ENCODE measurements at places on chromosomes 1 and 21.

DNA sequence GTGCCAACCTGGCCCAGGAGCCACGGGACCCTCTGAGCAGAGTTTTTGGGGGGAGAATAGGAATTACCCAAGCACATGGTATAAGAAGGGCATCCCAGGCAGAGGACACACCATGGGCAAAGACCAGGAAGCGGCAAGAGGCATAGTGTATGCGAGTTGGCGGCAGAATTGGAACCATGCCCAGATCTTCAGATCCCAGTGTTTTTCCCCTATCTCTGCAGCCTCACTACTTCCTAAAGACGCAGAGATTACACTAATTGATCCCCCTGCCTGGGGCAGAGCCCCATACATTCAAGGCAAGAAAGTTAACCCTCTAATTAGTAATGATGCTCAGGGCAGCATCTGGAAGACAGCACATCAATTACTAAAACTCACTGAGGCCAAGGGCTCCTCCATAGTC is 48.2 kb downstream of the SYT2 start:
- no peak for DNase-seq

- DNase-seq = no peak
Observed at GRCh38 chr1:16925635-16926490, 4.1 kb downstream of the CROCC start.

GRCh38 chr1:154075746-154076145 is 79.1 kb downstream of the NUP210L start:
- no peak for DNase-seq

- DNase-seq = peak; percentile 83
Observed at GRCh38 chr1:15836772-15837669, 10.5 kb upstream of the SPEN start.

DNA sequence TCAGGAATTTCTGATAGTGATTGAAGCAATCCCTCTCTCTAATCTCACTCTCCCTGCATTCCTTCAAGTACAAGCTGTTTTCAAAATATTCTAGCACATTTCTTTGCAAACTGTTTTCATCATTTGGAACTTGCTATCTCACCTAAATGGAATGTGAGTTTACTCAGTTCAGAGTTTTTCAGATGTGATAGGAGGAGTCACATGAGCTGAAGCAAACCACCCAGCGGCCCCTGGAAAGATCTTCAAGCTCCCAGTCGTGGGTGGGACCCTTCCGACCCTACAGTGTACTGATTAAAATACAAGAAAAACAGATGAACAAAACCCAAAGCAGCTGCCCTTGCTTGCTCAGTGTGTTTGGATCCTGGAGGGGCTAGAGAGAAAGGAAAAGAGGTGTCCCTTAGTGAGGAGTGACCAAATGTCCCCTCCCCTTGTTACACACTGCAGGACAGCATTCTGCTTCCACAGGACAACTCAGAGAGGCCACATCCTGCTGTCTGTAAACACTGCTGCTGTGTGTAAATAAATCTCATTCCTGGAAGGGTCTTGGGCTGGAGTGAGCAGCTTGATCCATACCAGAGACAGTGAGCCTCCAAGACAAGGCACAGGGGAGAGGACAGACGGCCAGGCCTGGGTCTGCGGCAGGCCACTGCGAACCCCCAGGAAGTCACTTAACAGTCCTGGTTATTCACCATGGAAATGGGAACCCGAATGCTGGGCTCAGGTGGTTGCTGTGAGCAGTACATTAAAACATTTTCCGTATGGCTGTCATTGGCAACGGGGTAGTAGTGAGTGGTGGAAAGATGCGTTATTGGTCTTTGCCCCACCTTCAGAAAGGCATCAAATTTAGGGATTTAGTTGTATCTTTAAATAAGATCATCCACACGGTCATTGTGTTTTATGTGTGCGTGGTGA is 229.2 kb downstream of the RHOU start:
- no peak for DNase-seq

DNA sequence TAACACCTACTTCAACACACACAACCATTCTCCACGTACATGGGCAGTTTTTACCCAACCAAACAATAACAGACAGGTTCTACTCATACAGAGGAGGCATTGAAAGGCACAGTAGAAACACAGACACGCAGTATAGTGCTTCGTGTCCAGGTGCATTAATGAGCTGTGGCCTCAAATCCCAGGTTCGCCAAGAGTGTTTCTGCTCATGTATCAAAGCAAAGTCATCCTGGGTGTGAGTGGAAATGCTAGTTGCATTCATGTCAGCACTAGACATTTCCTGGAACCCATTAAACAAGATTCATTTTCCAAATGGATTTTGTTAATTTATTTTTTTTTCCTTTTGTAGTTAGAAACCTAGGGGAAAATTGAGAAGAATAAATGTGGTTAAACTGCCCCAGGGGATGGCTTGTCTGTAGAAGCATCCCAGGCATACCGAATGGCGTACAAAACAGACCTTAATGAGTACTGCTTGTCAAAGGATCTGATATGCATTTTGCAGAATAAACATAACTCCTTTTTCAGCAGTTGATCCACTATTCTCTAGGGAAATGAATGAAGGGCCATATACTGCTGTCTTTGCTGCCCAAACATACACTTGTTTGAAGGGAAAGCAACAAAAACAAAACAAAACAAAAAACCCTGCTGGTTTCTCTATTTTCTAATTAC is 298.6 kb upstream of the ST6GALNAC5 start:
- DNase-seq = no peak

- no peak for DNase-seq
Observed at GRCh38 chr1:178575611-178576361, 62.9 kb downstream of the TEX35 start.

DNA sequence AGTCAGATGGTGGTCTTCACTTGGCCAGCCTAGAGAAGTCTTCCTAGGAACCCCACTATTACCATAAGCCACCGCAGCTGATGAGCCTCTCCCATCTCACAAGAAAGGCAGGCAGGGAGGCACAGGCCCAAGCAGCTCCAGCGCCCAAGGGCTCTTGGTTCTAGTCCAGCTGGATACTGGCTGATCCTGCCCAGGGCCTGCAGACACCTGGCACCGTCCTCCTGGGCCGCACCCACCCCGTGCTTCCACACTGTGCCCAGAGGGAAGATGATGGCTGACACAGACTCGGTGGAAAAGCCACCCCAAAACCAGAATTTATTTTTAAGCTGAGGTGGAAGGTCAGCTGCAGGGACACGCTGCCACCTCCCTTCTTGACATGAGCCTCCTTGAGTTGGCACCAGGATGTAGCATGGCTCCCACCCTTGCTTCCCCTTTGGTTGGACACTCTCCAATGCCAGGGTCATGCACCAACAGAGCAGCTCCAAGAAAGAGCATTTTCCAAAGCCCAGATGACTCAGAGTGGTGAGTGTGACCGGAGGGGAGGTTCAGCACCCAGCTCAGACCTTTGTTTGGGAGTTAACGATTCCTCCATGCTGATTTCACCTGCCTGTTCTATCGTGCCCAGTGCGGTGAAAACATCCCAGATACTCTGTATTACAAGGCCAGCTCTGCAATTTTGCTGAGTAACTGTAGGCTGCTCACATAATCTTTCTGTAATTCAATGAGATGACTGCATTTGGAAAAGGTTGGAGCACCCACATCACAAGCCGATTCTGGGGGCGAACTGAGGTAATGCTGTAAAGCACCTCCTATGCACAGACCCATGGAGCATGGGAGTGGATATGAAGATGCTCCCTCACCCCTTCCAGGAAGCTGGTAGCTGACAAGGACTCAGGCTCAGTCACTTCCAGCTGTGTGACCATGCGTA is 63.1 kb upstream of the SLC2A1 start:
- DNase-seq = no peak

- peak; percentile 22 for DNase-seq
Observed at GRCh38 chr1:183185941-183186490, at the start of gene LAMC2. TSS of gene LAMC2 (plus strand) at chr1:183186264. CDS start at chr1:183186353, 89 bp downstream.

DNA sequence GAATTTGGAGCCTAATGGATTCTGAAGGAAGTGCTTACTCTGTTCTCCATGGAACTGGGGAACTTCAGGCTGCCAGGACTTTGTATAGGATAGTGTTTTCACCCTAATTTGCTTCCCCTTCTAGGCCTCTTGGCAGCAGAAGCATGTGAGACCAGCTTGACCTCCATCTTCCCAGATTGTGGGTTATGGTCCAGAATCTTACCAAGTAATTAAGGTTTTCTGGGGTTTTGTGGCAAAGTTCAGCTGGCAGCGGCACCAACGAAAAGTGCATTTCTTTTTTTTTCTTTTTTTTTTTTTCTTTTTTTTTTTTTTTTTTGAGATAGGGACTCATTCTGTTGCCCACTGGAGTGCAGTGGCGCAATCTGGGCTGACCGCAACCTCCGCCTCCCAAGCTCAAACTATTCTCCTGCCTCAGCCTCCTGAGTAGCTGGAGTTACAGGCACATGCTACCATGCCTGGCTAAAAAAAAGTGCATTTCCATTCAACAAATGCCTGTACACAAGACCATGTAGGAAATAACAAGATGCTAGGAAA is 3.4 kb upstream of the BMP8A start:
- DNase-seq = no peak

DNA sequence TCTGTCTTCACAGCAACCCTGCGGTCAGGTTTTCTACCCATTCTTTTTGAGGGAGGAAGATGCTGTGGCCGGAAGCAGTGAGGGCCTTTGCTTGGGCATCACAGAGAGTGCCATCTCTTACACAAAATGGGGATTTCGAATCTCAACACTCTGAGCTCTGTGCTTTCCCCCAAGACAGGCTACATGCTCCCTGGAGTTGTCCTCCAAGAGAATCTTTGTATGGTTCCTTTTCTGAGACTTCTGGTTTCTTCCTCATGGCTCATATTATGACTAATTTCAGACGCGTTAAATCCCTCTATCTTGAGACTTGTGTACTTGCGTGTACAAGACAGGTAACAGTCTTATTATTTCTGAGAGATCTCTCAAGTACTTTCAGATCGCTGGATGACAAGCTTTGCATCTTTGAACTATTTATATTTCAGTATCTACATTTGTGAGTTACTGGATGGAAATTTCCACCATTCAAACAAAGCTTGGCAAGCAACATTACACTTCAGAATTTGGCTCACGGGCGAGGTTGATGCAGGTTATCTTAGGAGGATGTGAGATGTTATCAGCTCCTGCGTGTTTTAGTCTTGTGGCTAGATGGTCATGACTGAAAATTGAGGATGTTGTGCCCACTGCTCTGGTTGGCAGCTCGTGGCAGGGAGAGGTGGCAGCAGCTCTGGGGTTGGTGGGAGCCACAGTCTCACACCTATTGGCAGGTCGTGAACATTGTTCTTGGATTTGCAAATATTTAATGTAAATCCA is 19.4 kb downstream of the ABCG1 start:
- peak; percentile 30 for DNase-seq

- DNase-seq = peak; percentile 87
Observed at GRCh38 chr1:26853156-26853555, 9.8 kb upstream of the SFN start.

GRCh38 chr21:26093122-26093521 is 77.4 kb downstream of the APP start:
- no peak for DNase-seq

DNA sequence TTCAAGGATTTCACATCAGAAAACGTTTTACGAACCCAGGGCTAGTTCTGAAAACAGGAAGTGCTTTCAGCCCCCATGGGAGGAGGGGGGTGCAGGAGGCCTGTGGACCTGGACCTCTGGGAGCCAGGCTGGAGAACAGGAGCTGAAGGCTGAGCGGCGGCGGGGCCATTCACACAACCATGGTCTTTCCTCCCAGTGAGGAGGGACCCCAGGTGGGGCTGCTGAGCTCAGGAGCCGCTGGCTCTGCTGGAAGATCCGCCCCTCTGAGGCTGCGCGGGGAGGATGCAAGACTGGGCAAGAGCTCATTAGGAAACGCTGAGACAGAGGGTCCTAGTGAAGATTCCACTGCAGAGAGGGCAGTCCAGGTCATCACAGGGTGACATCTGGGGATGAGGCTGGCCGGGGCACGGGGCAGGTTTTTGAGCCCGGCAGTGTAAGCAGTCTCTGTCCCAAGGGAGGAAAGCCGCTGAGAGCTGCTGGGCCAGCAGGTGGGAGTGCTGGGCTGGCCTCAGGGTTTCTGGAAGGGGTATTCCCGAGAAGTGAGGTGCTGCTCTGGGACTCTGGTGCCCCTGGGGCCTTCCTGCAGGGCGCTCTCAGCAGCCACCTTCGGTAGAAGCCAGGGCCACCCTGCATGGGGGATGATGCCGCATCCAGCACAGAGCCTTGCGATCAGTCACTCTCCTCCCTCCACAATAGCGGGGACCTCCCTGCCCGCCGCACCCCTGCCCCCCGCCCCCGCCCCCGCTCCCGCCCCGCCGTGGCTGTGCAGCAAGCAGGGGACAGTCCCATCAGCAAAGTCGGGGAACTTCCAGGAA is 7.5 kb downstream of the MX2 start:
- DNase-seq = peak; percentile 46

GRCh38 chr1:211259638-211260126 is 516 bp downstream of the RCOR3 start:
- peak; percentile 66 for DNase-seq

DNA sequence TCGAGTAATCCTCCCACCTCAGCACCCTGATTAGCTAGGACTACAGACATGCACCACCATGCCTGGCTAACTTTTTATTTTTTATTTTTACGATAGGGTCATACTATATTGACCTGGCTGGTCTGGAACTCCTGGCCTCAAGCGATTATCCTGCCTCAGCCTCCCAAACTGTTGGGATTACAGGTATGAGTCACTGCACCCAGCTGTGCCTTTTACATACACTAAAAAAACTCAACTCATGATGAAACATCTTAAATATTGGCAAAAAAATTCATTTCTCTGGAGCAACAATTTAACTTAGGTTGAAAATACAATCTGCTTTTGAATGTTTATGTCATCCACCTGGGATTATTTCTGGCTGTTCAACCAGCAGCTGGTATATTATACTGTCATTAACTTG is 598.3 kb upstream of the ZP4 start:
- DNase-seq = no peak

DNA sequence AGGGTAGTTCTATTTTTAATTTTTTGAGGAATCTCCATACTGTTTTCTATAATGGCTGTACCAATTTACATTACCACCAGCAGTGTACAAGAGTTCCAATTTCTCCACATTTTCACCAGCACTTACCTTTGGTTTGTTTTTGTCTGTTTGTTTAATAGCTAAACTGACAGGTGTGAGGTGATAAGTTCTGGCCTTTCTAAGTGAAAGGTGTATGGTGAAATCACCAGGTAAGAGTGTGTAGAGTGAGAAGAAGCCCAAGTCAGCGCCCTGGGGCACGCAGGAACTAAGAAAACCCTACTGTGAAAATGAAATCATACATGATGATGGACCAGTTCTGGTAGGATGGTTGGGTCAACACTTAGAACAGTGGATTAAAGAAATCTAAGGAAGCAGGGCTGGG is 34.5 kb downstream of the BTG3 start:
- DNase-seq = no peak

- DNase-seq = no peak
Observed at GRCh38 chr1:16351456-16351993, 755 bp downstream of the FBXO42 start.

All from stimulated activated naive CD8-positive, alpha-beta T cell treated with anti-CD3 and anti-CD28 coated beads, Interleukin-15, Interleukin-2, amounts not matched to agents 100 U/mL and 50 U/mL, for 24 hours (primary cell).